ENCODE measurements at places on chromosomes 13 and 19.

DNA sequence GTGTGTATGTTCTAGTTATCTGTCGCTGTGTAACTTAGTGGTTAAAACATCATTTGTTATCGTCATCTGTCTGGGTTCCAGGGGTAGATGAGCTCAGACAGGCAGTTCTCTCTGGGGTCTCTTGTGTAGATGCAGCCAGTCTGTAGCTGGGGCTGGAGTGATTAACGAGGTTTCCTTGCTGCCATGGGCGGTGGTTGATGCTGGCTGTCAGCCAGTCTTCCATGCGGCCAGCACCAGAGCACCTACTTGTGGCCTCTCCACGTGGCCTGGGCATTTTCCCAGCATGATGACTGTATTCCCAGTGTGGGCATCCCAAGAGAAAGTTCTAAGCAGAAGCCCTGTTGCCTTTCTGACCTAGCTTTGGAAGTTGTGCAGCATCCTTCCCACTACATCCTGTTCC, 10.7 kb downstream of the ERCC5 start:
- no peak for DNase-seq

DNA sequence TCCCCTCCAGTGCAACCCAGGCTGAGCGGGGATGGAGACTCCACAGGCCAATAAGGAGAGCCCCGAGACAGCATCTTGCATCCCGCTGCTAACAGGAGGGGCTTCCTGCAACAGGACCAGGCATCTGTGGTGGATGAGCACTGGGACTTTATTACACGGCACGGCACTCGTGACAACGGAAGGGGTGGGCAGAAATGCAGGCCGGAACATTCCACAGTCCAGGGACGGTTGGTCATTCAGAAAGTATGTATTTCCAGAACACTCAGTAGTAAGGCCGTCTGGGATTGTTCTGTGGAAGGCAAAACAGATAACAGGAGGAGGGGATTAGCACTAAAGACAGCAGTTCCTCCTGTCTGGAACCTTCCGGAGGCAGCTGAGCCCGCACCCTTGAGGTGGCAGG, 3.3 kb upstream of the TM6SF2 start:
- DNase-seq: no peak

DNA sequence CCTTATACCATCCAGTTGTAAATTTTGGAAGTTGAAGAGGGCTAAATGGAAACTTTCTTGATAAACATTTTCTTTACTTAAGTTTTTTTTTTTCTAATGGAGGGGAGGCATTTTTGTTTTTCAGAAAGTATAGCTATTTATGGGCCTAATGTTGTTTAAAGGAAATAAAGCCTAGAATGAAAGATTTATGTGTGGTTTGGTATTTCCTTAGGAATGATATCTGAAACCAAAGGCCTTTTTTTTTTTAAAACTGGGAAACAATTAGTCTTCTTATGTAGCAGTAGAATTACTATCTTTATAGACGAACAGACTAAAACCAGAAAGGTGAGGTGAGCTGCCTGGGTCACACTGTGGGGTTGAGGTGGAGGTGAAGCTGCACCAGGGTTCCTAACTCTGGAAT, 80.1 kb downstream of the ESD start:
- DNase-seq: no peak

- DNase-seq: no peak
These were observed 167.8 kb downstream of the ZNF536 start for GRCh38 chr19:30539981-30540380.

DNA sequence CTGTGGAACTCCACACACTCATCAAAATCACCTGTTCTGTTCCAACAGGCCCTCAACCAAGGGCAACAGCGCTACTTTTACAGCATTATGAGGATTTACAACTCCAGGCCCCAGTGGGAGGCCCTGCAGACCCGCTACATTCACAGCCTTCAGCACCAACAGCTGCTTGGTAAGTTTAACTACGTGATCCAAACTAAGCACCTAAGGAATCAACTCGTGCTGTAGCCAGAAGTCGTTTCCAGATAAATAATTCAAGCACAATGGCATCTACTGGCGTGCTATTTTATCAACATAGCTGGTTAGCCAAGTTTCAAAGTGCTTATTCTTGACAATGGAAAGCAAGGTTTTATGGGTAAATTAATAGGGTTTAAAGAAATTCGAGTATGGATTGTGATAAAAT, 5.3 kb downstream of the FAM216B start:
- no peak for DNase-seq

- DNase-seq: no peak
These were observed 60.5 kb downstream of the SERP2 start for GRCh38 chr13:44433863-44434765.

All from activated CD8-positive, alpha-beta memory T cell treated with anti-CD3 and anti-CD28 coated beads, Interleukin-2, amount 50 U/mL, for 4 hours (primary cell).